Stimulated activated CD4-positive, alpha-beta T cell treated with anti-CD3 and anti-CD28 coated beads, Interleukin-1b, Interleukin-23, amount 100 ng/mL, for 24 hours (primary cell): ENCODE measurements at places on chromosomes 4 and X.

DNA sequence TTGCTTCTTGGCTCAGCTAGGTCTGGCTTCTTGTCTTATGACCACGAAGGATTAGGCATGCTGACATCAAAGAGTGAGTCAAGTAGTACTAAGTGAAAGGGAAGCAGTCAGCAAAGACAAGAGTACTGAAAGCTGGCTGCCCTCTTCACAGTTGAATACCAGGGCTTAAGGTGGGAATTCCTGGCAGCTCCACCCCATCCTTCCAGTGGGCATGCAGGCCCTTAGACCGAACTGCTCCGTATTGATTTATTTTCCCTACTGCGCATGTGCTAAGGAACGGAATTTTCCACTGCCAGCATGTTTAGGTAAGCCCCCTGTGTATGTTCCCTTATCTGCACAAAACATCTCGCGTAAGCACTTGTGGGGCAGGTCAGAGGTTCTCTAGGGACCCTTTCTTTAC is 2320.1 kb downstream of the ARAP2 start:
- DNase-seq: no peak

DNA sequence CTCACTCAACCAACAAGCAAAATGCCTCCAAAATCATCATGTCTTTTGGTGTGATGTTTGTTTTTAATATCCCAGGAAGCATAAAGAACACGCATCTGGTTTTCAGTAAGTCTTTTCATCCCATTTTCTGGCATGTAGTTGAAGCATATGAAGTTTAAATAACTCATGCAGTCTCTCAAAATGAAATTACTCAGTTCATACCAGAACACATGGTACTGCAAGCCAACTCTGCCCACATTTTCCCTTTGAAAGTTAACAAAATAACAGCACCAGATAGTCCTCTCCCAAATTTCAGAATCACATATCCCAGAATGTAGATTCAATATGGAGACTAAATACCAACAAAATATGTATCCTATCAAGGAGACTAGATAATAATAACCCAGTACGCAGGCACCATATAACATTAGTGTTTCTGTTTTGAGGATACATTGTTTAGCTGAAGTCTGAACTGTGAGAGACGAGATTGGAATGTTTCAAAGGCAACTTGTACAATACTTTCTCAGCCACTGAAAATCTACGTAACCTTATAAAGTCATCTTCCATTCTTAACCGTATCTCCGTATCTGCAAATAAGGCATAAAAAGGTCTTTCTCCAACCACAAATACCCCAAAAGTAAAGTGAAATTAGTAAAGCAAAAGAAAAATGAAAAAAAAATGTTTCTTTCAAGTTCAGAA is 23.1 kb downstream of the CORIN start:
- DNase-seq: no peak

DNA sequence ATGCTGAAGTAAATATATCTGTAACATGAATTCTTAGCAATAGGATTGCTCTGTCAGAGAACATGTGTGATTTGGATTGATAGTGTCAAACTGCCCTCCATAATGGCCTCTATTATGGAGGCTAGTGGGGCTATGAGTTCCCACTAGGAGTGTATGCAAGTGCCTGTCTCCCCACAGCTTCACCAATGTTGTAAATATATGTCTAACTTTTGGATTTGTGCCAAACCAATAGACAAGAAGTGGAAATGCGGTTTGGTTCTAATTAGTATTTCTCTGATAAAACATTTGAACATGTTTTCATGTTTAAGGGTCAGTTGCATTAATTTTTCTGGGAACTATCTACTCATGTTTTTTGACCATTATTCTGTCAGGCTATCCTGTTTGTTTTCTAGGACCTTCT is 28.1 kb downstream of the GPAT3 start:
- DNase-seq: no peak

GRCh38 chrX:37653397-37654085 is 32.0 kb upstream of the XK start:
- no peak for DNase-seq

- DNase-seq: no peak
Observed at GRCh38 chr4:119623025-119623424, 5.6 kb downstream of the PDE5A start.
